Bone marrow (tissue), 2 donors: ENCODE measurements at places on chromosomes 6 and 20.

DNA sequence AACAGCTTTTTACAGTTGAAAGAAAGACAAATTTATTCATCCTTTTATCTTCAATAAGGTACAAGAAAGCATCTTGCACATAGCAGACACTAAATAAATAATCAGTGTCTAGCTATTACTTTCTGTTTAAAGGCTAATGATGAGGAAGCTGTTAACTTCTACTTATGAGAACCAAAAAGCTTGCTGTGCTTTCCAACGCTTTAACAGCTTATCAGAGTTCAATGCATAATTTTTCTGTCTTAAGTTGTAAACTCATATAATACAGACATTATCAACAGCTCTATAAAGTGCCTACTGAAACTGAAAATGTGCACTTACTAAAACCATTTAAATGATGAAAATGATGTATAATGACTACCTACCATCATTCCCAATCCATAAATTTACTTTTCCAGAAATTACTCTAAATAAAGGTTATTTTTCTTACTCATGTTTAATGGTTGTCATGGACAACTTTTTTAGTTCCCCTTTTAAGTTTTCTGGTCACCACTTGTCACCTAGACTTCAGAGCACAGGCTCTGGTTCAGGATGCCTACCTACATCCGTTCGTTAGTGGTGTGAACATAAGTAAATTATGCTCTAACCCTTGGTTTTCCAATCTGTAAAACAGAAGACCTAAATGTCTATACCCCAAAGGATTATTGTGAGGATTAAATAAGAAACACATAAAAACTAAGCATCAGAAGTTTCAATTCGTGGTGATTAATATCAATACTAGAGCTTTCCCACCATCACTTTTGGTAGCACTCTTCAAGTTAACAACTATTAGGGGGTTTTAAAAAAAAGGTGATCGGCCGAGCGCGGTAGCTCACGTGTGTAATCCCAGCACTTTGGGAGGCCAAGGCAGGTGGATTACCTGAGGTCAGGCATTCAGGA is 8.0 kb downstream of the PNISR start:
- DNase-seq: no peak

DNA sequence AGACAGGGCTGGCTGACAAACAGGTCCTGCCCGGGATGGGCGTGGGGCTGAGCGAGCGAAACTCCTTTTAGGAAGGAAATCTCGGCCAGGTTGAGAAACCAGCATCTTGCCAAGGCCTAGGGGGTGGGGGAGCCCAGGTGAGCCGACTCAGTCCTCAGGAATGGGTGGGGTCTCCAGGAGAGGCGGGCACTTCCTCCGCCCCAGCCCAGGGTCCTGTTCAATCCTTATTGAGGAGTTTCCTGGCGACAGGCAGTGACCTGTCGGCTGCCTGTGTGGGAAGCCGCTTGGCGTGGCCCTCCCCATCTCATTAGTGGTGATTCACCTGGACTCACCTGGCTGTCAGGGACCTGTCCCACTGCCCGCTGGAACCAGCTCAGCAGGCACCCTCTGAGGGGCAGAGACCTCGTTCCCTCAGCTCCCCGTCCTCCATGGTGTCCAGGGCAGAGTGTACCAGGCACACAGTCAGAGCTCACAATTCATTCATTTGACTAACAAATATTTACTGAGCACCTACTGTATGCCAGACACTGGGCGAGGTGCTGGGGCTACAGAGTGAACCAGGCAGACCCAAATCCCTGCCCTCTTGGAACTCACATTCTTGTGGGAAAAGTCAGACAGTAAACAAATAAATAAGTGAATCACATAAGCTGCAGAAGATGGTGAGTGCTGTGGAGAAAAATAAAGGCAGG is 51.1 kb downstream of the FGD2 start:
- no peak for DNase-seq

- no peak for DNase-seq
Measured at GRCh38 chr6:158645064-158646022, 800 bp upstream of the DYNLT1 start.

DNA sequence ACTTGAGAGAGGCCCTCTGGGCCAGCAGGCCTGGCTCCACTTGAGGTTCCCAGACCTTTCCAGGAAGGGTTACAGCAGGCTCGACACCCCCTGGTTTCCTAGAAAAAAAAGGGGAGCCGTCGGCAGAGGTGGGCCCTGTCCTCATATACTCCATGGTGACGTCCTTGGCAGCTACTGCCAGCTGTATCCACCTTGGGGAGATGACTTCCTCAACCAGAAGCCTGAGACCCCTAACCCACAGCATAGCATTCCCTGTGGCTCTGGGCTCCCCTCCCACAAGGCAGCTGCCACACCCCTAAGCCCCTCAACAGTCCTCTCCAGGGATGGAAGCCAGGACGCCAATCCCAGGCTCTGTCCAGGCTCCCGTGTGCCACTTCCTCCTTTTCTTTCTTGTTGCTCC is 294.8 kb downstream of the CDC5L start:
- DNase-seq: no peak

DNA sequence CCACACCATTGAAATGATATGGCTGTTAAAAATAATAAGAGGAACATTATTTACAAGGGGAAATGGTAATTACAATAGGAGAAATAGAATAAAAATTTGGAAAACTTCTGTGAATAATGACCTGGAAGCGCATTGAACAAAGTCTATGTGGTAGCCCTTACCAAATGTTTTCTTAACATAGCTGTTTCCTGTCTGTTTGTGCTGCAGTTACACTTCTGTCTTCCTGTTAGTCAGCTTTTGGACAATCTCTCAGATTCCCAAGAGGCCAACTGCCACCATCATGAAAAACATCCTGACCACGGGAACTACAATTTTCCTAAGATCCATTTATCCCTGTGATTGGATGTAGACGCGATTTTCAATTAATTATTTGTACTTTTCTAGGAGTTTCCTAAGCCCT is 754.4 kb upstream of the MARCKS start:
- no peak for DNase-seq

GRCh38 chr6:36432151-36432671 is 10.4 kb downstream of the PXT1 start:
- no peak for DNase-seq

GRCh38 chr20:38196076-38196475 is 31.0 kb upstream of the TGM2 start:
- DNase-seq: no peak

GRCh38 chr6:166678426-166678825 is 51.4 kb upstream of the RPS6KA2 start:
- DNase-seq: no peak

- DNase-seq: no peak
Measured at GRCh38 chr6:33390767-33391277, 801 bp upstream of the KIFC1 start.

- DNase-seq: no peak
Measured at GRCh38 chr20:40646361-40646760, 42.7 kb downstream of the MAFB start.

DNA sequence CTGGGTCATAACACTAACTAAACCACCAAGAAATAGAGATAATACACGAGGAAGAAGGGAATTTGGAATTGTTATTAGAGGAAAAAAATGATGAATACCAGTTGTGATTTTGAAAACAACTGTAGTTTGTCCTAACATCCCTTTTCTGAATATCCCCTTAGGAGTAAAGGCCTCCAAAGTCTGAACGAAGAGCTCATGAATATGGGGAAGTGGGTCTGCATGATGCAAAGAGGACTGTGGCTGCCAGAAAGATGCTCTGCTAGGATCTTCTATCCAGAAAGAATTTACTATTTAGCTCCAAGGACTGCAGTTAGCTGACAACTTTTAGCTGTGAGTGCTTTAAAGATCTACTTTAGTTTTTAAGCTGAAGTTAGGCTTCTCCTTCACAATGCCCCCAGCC is 308.8 kb upstream of the HS3ST5 start:
- no peak for DNase-seq

GRCh38 chr6:71205336-71205956 is 83.2 kb upstream of the OGFRL1 start:
- no peak for DNase-seq

- DNase-seq: no peak
Measured at GRCh38 chr20:51249215-51249614, 226.3 kb upstream of the KCNG1 start.

DNA sequence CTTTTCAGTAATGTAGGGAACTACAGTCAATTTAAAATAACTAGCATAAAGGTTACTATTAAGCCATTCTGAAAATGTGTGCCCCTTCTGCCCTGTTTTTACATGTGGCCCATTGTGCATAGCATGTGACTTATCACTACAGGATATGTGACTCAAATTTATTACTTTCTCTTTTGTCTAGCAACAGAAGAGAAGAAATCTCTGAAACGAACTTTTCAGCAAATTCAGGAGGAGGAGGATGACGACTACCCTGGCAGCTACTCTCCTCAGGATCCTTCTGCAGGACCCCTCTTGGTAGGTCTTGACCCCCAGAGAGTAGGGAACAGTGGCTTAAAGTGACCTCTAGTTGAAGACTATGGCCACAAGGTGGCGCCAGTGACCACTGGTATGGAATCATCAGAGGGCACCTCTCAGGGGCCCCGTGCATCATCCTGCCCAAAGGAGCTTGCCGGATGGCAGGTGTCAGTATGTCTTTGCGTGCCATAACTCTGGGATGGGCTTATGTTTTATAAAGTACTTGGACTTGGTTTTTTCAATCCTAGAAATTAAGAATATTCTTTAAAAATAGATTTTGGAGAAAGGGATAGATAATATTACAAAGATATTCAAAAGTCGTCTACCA is 23.9 kb downstream of the RPRD1B start:
- DNase-seq: peak; percentile 32

- no peak for DNase-seq
Measured at GRCh38 chr6:139879823-139880356, 505.4 kb upstream of the CITED2 start.

GRCh38 chr6:123967905-123968304 is 164.2 kb downstream of the NKAIN2 start:
- no peak for DNase-seq

DNA sequence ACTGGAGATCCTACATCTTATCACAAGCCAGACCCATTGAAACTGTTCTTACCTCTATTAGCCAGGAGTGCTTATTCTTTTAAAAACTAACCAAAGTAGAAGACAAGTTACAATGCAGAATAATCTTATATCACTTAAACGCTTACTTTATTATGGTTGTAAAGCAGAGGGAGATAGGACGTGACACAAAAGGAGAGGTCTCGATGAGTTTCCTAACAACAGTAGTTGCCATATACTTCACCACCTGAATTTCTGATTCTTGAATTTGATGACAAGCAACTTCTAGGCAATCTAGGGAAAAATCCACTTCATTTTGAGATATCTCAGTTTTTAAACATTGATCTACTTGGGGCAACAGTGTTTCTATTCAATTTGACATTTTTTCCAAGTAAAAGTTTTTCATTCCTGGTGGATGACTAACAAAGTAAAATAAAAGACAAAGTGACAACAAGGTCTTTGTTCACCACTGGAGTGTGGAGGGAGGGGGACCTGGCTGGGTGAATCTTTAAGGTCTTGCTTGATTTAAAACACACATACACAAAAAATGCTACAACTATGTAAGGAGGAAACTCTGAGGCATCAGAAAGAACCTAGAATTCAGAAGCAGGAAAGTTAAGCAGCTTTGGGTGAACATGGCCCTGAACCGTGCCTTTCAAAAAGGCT is 110.9 kb downstream of the SMLR1 start:
- DNase-seq: no peak

- DNase-seq: no peak
Measured at GRCh38 chr6:136751522-136751956, 40.7 kb downstream of the MAP3K5 start.
